Substantia nigra (tissue), 51 donors: ENCODE measurements at places on chromosomes 12 and 14.
A peak's percentile ranks its signal among the peaks of the same experiment; 100 is the strongest.

DNA sequence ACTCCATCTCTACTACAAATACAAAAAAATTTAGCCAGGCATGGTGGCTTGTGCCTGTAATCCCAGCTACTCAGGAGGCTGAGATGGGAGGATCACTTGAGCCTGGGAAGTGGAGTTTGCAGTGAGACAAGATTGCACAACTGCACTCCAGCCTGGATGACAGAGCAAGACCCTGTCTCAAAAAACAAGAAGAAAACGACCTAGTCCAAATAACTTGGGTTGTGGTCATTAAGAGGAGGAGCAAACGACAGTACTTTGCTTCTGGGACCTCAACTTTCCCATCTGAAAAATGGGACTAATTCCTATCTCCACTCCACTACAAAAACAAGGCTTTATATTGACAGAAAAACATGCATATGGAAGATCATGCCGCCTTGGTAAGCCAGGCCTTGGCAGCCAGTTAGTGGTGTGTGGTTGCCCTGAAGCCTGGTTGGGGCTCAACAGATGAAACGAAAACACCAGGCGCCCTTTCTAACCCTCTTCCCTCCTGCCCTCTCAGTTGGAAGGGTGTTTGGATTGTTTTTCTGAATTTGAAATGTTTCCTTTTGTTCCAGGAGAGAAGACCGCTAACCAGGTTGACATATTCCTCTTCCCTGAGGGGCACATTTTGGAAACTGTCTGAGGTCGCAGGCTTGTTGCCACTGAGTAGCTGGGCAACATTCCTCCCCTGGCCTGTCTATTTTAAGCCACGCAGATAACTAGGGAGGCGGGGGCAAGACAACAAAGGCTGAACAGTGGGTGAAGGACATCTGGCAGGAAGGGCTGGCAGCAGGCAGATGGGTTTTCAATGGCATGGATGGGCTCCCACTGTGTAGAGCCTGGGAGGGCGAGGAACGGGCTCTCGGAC lies 13.7 kb upstream of the VPS37B start:
- DNase-seq: peak; percentile 57

DNA sequence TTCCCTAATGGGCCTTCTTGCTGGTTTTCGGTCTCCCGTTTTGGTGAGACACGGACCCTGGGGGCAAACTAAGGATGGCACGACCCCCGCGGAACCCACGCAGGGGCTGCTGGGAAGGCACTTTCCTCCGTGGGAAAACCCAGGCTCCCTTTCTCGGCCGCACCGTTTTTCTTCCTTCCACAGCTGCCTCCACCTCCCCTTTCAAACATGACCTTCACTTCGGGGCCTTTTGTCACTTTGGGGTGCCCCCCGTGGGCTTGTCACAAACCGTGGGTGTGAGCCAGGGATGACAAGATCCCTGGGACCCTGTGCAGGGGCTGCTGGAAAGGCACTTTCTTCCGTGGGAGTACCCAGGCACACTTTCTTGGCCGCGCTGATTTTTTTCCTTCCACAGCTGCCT lies 268.7 kb downstream of the ALG10 start:
- no peak for DNase-seq

- DNase-seq: no peak
Observed at GRCh38 chr12:123058481-123058880, 78.0 kb downstream of the ARL6IP4 start.

DNA sequence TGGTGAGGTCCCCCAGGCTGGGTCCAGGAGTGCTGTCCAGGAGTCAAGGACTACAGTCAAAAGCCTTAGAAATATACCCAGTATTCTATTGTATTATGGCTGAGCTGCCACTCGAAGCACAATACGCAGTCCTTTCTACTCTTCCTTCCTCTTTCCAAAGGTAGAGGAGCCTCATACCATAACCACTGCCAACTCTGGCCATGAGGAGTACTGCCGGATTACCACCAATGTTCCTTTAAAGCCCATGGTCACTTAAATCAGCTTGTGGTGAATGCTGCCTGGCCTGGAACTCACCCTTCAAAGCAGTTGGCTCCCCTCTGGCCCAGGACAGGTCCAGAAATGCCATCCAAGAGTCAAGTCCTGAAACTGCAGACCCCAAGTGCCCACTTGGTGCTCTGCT lies 425.4 kb downstream of the SLC16A7 start:
- DNase-seq: no peak

DNA sequence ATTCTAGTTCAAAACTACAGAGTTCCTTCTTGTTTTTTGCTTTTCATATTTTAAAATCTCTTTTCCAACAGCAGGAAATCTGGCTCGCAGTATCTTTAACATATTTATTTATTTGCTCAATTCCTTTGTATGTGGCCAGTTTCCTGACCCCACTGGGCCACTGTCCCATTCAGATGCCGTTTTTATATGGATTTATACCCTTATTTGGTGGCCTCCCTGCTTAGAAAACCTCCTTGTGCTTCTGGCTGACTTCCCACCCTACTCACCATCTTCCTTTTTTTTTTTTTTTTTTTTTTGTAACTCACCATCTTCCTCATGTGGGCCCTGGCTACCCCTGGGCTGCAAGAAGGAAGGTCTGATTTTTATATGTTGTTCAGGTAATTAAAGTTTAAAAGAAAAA lies 53.9 kb downstream of the TTLL5 start:
- DNase-seq: no peak

- no peak for DNase-seq
Observed at GRCh38 chr12:111687255-111687654, 1.4 kb downstream of the ACAD10 start.

GRCh38 chr12:101591781-101592180 lies 3.0 kb upstream of the MYBPC1 start:
- no peak for DNase-seq

- DNase-seq: no peak
Observed at GRCh38 chr14:61503167-61503801, 181.9 kb downstream of the PRKCH start.

- DNase-seq: no peak
Observed at GRCh38 chr14:63542231-63542999, 762 bp downstream of the PPP2R5E start.

DNA sequence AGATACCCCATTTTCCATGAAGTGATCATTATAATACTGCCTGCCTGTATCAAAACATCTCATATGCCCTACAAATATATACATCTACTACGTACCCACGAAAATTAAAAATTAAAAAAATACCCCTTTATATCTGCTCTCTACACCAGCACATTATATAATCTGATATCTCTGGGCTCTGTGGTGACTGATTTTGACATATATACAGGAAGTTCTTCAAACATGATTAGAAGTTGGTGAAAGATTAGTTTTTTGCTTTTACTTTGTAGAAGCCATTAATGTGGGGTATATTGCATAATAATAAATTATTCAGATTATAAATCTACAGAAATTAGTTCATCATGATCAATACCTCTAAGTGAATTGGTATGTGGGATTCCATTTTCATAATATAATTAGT lies 126.7 kb upstream of the MDM1 start:
- no peak for DNase-seq

- no peak for DNase-seq
Observed at GRCh38 chr12:7782055-7782454, 7.1 kb upstream of the NANOG start.

DNA sequence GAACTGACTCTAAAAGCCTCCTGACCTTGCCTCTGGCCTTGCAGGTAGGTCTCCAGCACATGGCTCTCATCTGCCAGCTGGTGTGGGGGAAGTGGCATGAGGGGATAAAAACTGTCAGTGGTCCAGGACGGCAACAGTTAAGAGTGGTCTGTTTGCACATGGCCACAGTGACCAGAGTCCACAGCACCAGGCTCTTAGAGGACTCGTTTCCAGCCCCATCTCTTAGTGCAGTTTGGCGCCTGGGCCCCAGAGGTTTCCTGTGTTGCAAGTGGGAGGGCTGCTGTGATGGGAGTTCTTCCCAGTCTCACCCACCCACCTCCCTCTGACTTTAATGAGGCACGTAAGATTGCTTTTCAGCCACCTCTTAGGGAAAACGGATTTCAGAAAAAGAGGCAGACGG lies 37.0 kb downstream of the APPL2 start:
- DNase-seq: no peak

DNA sequence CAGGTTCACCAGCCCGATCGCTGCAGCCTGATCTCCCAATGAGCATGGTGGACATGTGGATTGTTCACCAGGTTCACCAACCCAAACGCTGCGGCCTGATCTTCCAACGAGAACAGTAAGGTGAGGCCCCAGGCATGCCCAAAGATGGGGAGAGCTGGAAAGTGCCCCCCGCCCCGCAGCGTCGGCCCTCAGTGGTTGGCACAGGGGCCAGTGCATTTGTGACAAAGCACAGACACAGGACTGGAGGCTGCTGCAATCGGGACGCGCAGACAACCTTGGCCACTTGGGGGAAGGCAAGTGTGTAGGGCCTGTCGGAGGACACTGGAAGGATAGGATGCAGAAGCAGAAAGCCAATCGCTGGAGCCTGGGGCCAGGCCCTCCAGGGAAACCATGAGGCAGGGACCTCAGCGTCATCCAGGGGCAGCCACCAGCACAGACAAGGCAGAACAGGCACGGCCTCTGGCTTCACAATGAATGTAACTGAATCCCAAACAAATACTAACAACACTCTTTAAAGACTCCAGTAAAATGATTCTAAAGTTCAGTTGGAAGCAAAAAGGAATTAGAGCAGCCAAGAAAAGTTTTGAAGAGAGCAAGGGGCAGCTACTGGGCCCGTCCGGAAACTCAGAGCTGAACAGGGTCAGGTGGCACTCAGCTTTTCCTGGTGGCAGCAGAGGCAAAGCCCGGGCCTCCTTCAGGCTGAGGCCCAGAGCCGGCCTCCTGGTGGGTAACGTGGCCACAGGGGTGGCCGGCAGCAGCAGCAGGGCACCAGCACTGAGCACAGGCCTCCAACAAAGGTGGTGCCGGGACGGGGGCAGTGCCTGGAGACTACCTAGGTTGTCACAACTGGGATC lies 13.3 kb downstream of the BRF1 start:
- DNase-seq: no peak

DNA sequence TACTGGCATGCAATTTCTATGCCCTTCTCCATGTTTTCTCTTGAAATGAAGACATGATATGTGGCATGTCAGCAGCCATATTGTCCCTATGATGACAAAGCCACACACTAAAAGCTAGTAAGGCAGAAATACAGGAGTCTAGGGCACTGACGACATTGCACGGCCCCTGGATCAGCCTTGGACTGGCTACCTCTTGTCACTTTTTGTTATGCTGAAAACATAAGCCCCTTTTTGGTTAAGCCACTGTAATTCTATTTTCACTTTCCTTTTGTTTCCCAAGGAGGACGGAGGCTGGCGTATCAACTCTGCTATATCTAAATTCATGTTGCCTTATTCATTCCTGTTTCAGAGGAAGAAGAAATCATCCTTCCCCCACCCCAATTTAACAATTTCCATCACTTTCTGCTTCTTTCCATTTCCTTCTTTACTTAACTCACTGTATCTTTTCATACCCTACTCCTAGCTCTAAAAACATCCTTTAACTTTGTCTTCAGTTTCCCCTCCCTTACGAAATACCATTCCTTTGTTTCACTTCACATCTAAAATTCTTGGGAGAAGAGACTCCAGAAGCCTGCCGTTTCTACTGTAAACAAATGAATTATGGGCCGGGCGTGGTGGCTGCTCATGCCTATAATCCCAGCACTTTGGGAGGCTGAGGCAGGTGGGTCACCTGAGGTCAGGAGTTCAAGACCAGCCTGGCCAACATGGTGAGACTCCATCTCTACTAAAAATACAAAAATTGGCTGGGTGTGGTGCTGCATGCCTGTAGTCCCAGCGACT lies 364.1 kb downstream of the PCNX1 start:
- no peak for DNase-seq

DNA sequence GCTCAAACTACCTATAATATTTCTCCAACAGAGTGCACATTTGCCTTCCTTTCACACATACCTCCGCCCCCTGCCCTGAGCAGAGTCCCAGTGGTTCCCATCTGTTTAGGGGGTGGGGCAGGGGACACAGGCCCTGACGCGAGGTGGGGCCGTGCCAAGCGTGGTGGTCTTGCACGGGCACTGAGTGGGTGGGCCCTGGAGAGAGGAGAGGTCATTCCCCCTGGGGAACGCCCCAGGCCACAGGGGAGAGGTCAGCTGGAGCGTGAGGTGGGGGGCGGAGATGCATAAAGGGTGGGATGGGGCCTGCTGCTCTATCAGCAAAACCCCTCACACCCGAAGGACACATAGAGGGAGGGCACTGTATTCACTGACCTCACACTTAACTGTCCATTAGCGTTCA lies 441.9 kb downstream of the TMEM121 start:
- DNase-seq: no peak

DNA sequence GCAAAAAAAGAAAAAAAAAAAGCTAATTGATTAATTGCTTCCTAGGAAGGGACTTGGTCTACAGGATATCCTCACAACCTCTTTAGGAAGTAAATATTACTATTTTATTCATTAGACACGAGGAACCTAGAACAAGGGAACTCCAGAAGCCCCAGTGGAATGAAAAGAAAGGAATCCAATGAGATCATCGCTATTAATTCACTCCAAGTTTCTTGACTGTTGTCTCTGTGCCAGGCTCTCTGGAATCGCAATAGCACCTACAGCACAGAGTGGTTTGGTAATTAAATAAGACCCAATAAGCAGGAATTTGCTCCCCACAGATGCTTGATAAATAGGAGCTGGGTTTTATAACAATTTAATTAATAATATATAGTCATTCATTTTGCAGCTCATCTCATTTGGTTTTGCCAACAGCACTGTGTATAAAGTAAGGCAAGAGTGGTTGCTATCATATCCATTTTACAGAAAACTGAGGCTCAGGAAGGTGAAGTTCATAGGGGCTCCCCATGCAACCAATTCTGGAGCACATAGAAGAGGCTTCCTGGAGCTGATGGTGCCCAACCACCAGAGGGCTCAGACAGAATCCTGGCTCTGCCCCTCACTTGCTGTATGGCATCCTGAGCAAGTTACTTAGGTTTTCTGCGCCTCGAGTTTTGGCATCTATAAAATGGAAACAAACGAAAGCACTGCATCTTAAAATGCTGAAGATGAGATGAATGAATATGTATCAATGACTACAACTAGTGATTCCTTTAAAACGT lies 420.2 kb downstream of the MED13L start:
- no peak for DNase-seq

DNA sequence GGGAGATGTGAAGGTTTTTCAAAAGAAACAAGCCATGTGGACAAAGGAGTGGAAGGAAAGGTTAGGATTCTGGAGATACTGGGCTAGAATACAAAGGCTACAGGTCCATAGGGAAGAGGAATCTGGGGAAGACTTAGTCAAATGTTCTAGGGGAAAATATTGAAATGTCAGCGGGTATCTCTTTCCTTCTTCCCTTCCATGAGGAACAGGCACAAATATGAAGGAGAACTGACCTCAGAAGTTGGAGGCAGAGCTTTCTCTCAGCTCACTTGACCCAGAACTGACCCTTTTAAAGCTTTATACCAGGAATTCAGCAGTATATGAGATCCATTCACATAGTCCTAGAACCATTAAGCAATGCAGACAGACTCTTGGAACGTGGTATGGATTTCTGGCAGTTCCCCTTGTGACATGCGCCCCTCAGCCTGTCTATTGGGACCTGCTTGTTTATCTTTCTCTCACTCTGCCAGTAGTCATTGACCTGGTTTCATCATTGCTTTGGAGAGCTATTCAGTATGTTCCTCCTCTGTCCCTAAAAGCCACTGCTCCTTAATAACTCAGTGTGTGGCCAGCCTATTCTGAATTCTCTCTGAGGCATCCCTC lies 43.0 kb upstream of the GSG1 start:
- DNase-seq: no peak
